ENCODE measurements at places on chromosomes 13 and 19.

- no peak for DNase-seq
Observed at GRCh38 chr19:31272583-31273106, 76.6 kb downstream of the TSHZ3 start.

DNA sequence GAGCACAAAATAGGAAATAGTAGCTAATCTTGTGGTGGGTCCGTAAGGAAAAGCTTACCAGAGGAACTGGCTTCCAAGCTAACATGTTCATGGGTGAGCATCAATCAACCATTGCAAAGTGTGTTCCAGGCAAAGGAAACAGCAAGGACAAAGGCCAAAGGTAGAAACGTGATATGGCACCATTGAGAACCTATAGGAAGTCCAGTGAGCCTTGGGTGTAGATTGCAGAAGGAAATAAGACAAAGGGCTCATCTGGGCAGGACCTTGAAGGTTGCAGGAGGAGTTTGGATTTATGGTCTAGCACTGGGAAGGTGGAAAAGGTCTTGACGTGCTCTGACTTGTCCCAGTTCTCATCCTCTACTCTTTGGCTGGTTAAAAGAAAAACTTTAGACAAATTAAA, 22.3 kb downstream of the CYP2B6 start:
- DNase-seq = no peak

DNA sequence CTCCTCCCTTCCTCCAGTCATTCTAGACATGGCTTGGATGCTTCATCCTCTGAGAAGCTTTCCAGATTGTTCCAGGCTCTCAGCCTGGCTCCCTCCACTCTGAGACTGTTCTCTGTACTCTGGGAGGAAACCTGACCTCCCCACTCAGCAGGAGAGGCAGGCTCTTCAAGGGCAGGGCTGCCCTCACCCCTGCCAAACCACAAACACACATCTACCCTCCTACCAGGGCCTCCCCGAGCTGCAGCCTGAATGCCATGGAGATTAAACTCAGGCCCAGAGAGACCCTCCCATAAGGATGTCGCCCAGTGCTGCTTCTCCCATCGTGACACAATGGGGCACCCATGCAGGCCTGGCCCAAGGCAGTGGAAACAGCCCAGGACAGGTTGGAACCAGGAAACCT, 16.2 kb downstream of the NUMBL start:
- no peak for DNase-seq

DNA sequence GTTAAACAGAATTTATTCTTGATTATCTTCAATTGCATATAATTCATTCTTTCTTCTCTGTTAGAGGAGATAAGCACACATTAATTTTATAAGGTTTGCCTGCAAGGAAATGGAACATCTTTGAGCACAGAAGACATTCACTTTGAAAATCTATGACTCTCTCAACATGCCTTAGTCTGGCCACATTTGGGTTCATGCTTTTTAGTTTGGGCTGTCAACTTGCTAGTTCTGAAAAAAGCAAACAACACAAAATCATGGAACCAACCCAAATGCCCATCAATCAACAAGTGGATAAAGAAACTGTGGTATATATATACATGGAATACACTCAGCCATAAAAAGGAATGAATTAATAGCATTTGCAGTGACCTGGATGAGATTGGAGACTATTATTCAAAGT, 71.5 kb downstream of the CYSLTR2 start:
- no peak for DNase-seq

DNA sequence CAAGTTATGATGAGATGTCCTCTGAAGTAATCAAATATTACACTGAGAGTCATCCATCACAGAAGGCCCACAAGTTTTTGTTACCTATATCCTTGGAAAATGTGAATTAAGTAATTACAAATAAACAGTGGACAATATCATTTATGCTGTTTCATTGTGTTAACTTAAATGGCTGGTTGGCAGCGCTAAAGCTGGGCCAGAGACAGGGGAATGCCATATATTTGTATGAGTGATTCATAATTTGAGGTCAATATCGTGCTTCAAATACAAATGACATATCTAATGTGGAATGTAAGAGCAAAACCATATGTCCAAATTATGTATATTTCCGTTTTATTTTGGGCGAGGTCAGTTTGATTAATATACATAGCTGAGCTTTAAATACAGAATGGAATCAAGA, 1556.2 kb downstream of the SLITRK5 start:
- no peak for DNase-seq

- DNase-seq = no peak
Observed at GRCh38 chr13:94758436-94758960, 46.2 kb upstream of the SOX21 start.

DNA sequence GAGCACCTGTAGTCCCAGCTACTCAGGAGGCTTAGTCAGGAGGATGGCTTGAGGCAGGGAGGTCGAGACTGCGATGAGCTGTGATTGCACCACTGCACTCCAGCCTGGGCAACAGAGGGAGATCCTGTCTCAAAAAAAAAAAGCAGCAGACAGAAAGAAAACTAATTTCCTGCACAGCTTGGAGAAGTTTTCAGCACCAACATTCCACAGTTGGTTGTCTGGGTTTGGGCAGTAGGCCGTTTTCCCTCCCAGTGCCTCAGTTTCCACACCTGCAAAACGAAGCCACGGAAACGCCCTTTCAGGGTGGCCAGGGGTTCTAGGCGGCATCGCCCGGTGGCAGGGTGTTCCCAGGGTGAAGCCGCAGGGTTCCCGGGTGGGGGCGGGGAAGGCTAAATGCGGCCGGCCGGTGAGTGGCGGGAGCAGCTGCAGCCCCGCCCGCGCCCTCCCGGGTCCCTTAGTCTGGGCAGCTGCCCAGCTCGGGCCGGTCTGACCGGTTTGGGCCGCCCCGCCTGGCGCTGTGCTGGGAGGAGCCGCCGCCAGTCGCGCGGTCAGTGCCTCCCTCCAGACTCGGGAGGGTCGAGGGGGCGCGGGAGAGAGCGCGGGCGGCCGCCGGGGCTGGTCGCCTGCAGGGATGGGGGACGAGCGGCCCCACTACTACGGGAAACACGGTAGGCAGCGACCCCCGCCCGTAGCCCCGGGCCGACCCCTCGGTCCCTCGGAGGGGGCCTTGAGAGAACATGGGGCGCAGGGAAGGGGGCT, at the start of gene SLC44A2:
TSS of gene SLC44A2 (plus strand) at position 551 of the 759 bp plus-strand sequence. CDS start at position 632, 81 bp downstream.
- no peak for DNase-seq

DNA sequence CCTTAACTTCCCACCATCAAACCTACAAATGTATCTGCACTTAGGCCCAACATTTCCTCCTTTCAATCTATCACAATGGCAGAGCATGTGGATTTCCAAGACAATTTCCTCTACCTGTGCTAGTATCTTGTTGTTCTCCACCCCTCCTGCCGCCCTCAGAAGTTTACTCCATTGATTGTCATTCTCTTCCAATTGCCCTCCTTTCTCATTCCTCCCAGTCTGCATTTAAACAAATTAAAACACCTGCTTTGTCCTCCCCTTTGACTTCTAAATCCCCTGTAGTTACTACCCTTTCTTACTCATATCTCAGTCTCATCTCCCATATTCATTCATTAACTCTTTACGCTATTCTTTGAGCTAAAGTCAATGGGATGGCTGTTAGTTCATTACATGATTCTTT, 370.6 kb downstream of the DIAPH3 start:
- DNase-seq = no peak

- no peak for DNase-seq
Observed at GRCh38 chr13:37443538-37443937, 155.0 kb downstream of the POSTN start.

- DNase-seq = no peak
Observed at GRCh38 chr19:31548941-31549340, 199.7 kb upstream of the TSHZ3 start.

- DNase-seq = no peak
Observed at GRCh38 chr13:38804536-38804935, 117.7 kb downstream of the FREM2 start.

DNA sequence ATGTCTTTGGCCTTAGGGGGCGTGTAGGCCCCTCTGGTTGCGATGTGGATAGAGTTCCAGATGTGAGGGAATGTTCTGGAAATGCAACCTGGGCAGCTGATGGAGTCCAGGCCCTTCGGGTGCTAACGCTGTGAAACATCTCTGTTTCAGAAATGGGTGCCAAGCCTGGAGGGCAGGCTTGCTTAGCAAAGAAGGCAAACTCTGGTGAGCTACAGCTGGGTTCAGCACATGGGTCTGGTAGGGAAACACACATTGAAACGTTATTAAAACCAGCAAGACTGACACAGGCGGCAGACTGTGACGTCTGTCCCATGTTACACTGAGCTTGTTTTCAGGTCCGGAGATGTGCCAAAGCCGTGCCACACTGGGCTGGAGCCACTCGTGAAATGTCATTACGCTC, 8.6 kb upstream of the CDC16 start:
- DNase-seq = no peak

GRCh38 chr19:12801466-12802266, at the start of the genes PRDX2 and THSD8:
Gene PRDX2, minus strand, starts transcription at chr19:12801800. Its CDS starts 539 bp downstream, at chr19:12801261.
Gene THSD8, plus strand, starts transcription at chr19:12802069. Its CDS starts 3 bp downstream, at chr19:12802072.
- DNase-seq = peak; percentile 60

DNA sequence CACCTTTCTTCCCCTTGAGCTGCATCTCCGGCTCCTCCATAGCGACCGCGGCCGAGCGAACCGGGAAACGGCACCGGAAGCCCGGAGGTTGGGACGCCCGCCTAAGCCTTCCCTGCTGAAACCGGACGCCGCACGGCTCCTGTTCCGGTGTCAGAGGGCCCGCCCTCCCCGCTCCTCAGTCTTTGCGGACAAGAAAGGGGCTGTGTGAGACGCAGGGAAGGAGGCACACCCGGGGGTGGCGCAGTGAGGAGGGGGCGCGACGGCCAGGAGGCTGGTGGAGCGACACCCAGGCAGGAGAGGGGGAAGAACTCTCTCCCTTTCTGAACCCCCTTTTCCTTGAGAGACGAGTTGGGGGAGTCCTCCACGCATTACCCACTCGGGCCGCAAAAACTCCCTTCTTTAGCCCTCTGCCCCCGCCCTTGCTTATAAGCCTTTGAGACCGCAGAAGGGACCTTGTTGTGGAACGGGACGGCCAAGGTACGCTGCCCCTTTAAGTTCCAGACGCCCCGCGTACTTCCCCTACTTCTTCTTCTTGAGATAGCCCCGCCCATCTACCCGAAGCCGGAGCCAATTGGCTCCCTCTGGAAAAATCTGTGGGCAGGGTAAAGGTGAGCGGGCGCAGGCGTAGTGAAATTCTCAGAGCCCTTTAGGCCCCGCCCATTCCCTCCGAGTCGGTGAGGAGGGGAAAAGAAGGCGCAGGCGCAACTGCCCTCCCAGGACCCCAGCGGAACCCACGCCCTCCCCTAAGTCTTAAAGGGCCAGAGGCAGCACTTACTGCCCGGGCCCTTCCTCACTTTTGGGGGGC, at the start of the genes BORCS8 and RFXANK:
TSS of gene BORCS8 (minus strand) at position 75 of the 805 bp plus-strand sequence. CDS start at position 40, 35 bp downstream.
TSS of gene RFXANK (plus strand) at position 181 of the 805 bp plus-strand sequence. CDS start 1,689 bp downstream, outside the sequence.
- peak; percentile 98 for DNase-seq

DNA sequence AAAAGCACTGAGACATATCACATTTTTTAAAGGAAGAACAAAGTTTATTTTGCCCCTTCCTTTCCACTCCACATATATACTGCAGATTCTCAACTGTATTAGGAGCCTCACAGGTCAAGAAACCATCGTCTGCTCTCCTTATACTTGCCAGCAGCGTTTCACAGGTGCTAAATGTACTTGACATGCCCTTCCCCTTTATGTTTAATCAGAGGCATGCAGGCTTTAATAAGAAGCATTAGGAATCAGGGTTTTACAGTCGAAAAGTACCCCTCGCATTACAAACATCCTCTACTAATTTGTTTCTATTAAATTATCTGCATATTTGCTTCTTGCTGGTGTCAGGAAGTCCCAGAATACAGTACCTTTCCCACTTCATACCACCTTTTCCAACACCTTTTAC, 3.7 kb upstream of the RAP2A start:
- no peak for DNase-seq

- no peak for DNase-seq
Observed at GRCh38 chr19:39995794-39996193, 1.1 kb upstream of the ZNF546 start.

GRCh38 chr13:63435667-63436324, 2020.1 kb upstream of the PCDH20 start:
- DNase-seq = no peak

GRCh38 chr19:35310331-35310730, 18.4 kb downstream of the MAG start:
- DNase-seq = no peak

- DNase-seq = no peak
Observed at GRCh38 chr13:36357692-36358091, 11.5 kb upstream of the SPART start.

- no peak for DNase-seq
Observed at GRCh38 chr13:28730762-28731161, 12.0 kb upstream of the SLC46A3 start.

DNA sequence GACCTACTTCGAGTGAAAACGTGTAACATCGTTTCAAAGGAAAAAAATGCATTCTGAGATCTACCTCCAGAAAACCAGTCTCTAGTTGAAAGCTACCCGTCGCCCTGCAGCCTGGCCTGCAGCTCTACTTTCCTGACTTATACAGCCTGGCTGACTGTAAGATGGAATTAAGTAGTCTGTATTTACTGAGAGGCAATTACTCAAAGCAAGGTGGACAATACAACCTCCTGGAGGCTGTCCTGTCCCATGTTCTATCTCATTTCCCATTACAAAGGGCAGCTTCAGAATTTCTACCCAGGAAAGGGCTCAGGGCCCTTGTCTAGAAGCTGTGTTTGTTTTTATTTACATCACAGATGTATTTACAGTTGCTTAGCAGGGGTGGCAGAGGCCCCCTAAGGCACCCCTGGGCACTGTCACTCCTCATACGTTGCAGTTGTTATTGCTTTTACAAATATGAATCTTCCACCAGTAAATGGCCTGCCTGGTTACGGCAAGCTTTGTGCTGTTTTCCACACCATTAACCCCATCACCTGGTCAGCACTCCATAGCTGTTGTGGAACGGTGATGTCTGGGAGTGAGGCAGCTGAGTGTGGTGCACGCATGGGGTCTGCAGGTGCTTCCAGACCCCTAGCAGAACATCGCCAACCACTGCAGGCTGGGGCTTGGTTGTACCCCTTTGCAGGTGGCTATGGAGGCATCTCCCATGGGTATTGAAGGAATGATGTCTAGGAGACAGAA, 46.3 kb upstream of the MTIF3 start:
- no peak for DNase-seq

GRCh38 chr19:57363688-57364181, 384 bp downstream of the TRAPPC2B start:
- DNase-seq = no peak
